ENCODE measurements at places on chromosomes 3 and 15.

DNA sequence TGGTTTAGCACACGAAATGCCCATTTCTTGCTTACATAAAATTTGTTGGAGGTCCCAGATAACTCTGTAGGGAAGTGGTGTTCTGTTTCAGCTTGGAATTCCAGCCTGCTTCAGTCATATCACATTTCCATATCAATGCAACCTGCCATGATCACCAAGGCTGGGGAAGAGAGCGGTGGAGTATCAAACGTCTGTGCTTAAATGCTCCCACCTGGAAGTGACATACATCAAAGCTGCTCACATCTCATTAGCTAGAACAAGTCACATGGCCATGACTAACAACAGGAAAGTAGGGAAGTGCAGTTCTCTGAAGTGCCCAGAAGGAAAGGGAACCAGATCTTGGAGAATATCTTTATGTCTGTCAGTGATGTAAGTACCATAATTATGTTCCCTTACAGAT, 130.2 kb upstream of the CFAP20DC start:
- H3K4me1 ChIP-seq: no peaks in the 10 kb centered on the region
- H3K4me3 ChIP-seq: no peak overlapping the region
- H3K27me3 ChIP-seq: no peaks in the 10 kb centered on the region
- no peak overlapping the region for H3K27ac ChIP-seq
- DNase-seq: no peak

DNA sequence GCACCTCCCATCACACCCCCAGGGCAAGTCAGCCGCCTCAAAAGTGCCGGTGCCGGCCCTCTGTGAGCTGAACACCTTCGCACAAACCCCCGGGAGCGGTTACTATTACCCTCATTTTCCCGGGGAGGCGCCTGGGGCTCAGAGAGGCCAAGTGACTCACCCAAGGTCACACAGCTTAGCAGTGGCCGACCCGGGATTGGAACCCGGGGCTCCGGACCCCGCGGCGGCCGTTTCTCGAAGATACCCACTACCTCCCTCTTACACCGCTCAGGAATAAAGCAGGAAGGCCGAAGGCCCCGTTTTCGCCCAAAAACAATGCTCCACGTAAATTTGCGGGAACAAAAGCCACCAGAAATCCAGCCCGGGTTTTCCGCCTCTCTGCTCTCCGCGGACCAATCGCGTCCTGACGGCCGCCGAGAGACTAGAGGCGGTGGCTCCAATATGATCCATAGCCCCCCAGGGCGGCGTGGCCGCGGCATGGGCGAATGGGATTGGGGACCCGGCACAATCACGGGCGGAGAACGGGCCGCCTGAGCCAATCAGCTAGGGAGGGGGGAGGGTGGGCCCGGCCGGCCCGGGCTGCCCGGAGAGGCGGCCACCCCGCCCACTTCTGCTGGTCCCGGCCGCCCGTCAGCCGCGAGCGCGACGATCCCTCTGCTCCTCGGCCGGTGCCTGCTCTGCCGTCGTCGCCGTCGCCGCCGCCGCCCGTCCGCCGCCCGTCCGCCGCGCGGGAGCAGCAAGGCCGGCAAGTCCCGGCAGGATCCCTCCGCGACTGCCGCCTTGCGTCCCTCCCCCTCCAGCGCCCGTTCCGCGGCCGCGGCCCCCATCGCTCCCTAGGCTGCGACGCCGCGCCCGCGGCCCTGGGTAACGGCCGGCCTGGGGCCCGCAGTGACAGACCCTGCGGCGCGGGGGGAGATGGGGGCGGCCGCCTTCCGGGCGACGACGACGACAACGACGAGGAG, 177.0 kb downstream of the OR4M2 start:
- H3K27me3 ChIP-seq: no peaks in the 10 kb centered on the region
- no peak overlapping the region for H3K27ac ChIP-seq
- no peaks in the 10 kb centered on the region for H3K36me3 ChIP-seq
- peak; percentile 43 for DNase-seq
- no peak overlapping the region for H3K4me3 ChIP-seq

- H3K36me3 ChIP-seq: no peaks in the 10 kb centered on the region
- no peak overlapping the region for H3K4me3 ChIP-seq
- DNase-seq: no peak
- H3K27ac ChIP-seq: no peak overlapping the region
- no peaks in the 10 kb centered on the region for H3K27me3 ChIP-seq
- no peaks in the 10 kb centered on the region for H3K4me1 ChIP-seq
Measured at GRCh38 chr15:77667338-77668234, 34.9 kb upstream of the LINGO1 start.

DNA sequence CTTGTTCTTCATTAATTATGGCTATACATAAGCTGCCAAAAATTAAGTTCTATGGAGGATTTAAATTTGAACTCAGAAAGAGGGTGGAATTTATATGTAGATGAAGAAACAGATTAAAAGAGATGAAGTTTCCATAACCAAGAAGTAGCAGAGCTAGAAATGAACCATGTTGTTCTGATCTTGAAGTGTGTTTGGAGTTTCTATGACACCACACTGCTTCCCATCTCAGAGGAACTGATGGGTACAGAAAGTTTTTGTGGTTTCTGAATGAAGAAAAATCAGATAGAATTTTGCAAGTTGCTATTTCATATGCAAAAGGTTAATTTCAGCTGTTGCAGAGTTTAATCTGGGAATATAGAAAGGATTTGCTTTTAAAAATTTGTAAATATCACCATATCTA, 710.3 kb downstream of the PDCD6IP start:
- no peaks in the 10 kb centered on the region for H3K36me3 ChIP-seq
- H3K27ac ChIP-seq: no peak overlapping the region
- no peak overlapping the region for H3K4me3 ChIP-seq
- H3K4me1 ChIP-seq: no peaks in the 10 kb centered on the region
- no peaks in the 10 kb centered on the region for H3K27me3 ChIP-seq

DNA sequence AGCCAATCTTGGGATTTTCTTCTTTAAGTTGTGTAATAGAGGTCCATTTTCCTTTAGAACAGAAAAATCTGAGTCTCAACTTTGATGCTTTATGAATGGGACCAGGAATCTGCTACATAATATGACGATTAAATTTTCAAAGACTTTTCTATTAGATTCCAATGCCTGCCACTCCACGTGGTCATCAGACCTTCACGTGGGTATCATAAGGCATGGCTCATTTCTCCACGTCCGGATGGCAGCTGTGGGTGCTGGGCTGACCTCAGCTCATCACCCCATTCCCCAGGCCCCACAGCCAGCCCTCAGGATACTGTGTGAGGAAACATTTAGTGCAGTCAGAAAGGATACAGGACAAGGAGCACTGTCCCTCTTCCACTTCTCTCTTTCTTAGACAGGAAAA, 159.7 kb downstream of the SEMA6D start:
- no peak overlapping the region for H3K4me3 ChIP-seq
- no peak for DNase-seq
- no peaks in the 10 kb centered on the region for H3K27me3 ChIP-seq
- H3K36me3 ChIP-seq: no peaks in the 10 kb centered on the region
- H3K4me1 ChIP-seq: no peaks in the 10 kb centered on the region
